ENCODE measurements at places on chromosomes 4 and X.

- no peak for DNase-seq
These were observed 595.6 kb upstream of the TENM3 start for GRCh38 chr4:181647396-181648147.

DNA sequence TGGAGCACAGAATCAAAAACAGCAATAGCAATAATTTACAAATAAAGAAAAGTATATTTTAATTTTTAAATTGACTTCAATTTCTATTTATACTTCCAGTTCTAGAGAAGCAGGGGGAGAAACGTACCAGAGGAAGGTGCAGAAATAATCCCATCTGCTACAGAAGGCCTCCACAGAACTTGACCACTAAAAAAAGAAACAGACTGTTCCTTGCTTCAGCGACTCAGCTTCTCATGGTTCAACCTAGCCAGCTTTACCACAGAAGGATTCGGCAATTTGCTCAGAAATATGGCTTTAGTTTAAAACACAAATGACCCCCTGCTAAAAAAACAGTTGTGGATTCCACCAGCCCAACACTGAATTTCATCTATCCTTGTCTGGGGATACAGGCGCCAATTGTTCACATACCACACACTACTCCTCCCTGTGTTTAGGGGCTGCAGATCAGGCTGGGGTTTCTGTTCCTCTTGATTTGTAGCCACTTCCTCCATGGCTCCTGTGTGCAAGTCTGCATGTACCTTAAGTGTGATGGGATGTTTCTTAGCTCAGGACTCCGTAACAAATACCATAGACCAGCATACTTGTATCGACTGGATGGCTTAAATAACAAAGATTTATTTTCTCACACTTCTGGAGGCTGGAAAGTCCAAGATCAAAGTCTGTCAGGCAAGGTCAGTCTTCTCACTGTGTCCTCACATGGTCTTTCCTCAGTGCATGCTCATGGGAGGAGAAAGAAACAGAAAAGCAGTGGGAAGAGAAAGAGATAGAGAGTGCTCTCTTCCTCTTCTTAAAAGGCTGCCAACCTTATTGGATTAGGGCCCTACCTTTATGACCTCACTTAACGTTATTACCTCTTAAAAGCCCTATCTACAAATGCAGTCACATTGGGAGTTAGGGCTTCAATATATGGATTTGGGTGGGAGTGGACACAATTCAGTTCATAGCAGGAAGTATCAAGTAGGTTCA is 79.1 kb downstream of the AMOT start:
- no peak for DNase-seq

GRCh38 chr4:159434114-159434870 is 331.4 kb downstream of the RAPGEF2 start:
- no peak for DNase-seq

- DNase-seq: no peak
These were observed 342.6 kb upstream of the VCX start for GRCh38 chrX:7500386-7500785.

DNA sequence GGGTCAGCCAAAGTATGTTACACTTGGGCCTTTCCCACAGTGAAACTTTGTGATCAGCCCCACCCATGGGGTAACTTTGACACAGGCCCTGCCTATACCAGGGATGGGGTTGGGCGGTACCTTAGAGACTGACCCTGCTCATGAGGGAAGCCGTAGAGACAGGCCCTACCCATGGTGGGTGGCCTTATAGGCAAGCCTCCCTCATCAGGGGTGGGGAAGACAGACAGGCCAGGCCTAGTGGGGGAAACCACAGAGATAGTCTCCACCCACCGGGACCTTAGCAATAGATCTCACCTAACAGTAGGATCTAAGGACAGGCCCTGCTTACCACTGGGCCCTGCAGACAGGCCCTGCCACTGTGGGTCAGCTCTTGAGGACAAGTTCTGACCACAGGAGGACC is 6.8 kb downstream of the PLP2 start:
- DNase-seq: no peak

GRCh38 chrX:131288738-131289511 is at the start of gene IGSF1:
TSS of gene IGSF1 (minus strand) at chrX:131289306. CDS start at chrX:131286674, 2,632 bp downstream.
- DNase-seq: no peak

DNA sequence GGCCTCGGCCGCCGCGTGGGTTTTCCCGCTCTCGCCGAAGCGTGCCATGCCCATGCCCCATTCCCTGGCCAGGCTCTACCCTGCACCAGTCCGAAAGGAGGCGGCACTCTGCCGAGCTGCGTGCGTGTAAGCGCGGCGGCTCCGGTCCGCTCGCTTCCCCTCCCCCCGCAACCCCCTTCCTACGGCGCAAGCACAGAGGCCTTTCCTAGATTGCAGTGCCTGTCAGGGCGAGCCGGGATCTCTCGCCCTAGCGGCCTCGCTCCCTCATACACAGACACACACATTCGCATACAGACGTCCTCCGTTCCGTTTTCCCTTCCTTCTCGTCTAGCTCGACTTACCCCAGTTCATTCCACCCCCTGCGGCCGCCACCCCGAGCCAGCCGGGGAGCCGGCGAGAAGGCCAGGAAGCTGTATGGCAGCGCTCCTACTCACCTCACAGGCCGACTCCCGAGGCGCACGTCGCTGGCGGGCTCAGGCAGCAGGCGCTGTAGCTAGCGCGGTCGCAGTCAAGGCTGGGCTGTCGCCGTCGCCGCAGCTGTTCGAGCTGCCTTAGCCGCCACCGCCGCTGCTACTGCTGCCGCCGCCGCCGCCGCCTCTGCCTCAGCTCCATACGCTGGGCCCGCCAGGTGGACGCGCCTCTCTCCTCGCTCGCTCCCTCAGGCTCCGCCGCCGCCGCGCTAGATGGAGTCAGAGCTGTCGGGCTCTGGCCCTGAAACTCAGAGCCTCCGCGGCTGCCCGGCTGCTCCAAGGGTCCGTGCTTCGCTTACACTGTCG is 615 bp downstream of the NEXMIF start:
- no peak for DNase-seq

- no peak for DNase-seq
These were observed 5.7 kb downstream of the MXD4 start for GRCh38 chr4:2256156-2256731.

- no peak for DNase-seq
These were observed 193.3 kb upstream of the PGRMC2 start for GRCh38 chr4:128480945-128481344.

DNA sequence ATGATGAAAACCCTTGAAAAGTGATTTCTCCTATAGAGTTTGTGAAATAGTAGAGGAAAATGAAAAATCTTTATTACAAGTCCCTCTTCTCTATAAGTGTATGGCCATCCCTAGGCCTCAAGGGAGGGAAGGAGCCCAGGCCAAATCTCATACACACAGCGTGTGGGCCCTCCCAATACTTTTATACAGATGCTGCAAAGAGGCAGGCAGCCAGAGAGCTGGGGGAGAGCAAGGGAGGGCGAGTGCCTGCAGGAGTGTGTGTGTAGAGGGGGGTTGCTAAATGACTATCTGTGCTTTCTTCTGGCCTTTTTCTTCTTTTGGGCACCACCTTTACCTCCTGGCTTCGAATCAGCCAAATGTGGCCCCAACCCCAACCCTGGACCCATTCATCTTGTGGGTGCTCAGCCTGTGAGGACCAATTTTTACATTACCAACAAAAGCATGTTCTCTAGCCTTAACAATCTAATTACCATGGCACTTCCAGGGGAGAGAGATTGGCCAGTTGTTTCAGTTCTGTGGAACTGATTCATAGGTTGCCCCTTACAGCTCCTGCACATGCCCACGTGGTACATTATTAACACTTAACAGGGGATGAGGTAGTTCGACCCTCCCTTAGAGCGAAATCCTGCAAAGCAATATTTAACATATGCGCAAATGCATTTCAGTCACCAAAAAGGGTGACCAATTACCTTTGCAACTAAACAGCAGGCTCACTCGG is 2.0 kb downstream of the GPC3 start:
- no peak for DNase-seq

DNA sequence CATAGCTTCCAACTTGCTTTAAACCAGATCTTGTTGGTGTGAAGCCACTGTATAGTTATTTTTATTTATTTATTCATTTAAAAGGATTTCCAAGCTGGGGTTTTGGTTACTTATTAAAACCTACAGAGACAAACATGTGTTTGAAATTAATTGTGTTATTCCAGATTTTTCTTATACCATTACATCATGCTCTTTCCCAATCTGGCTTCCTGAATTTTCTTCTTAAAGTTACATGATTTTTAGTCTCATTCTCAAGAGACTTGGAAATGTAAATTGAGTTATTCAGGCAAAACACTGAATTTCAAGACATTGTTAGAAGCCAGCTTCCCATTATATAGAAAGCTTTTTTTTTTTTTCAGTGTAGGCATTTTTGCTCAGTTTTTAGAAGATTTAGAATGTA is 381.9 kb downstream of the IL1RAPL1 start:
- no peak for DNase-seq
